ENCODE measurements at places on chromosomes 13 and 19. TPM values are rescaled to one million over a fixed set of nuclear protein-coding genes. Genes with fewer than 3 reads are reported as not detected.

The KCNC3 gene
- not detected for total RNA-seq

The MRPL54 gene
- total RNA-seq, result 117 TPM

The RNF6 gene
- total RNA-seq, result 21.6 TPM

The TMPRSS9 gene
- total RNA-seq, result not detected

The PSG3 gene
- total RNA-seq, result not detected

The IGFL2 gene
- total RNA-seq, result not detected

The ZNF285 gene
- total RNA-seq, result 2.3 TPM

The WDR87 gene
- total RNA-seq, result not detected

Data from myometrial cell (primary cell).